ENCODE measurements at places on chromosomes 7 and 10. TPM values are rescaled to one million over a fixed set of nuclear protein-coding genes. Genes with fewer than 3 reads are reported as not detected.

GRCh38 chr7:140033036-140033435 is 29.7 kb downstream of the PARP12 start:
- no peaks in the 10 kb centered on the region for H3K27me3 ChIP-seq
- peaks cover 8% of the 10 kb centered on the region for H3K36me3 ChIP-seq
- no peak overlapping the region for H3K4me3 ChIP-seq
- H3K27ac ChIP-seq: no peak overlapping the region
- DNase-seq: no peak

DNA sequence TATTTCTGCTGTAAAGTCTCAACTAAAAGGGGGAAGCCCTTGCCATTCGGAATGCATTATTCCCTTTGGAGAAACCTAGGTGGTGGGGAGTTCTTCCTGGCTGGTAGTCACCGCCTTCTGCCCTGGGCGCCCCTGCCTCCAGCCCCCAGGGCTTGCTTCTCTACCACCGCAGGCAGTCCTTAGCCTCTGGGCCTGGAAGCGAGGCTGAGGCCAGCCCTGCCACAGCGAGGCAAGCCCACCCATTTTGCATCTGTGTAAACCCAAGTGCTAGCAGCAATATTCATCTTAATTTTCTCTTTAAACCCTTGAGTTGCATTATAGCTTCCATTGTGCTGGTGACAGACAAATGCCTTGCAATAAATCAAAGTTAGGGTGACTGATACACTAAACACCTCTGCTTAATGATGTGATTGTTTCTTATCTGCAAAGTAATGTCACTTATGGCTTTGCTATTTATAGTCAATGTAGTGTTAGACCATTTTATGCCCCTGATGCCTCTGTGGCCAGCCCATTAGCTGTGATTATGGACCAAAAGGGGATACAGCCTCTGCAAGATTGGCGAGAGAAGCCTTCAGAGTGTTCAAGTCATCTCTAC is 26.2 kb upstream of the MGMT start:
- H3K4me1 ChIP-seq: no peaks in the 10 kb centered on the region
- no peak for DNase-seq
- H3K27me3 ChIP-seq: no peaks in the 10 kb centered on the region
- no peak overlapping the region for H3K27ac ChIP-seq
- no peaks in the 10 kb centered on the region for H3K36me3 ChIP-seq

GRCh38 chr7:155268211-155268610 is 29.5 kb upstream of the INSIG1 start:
- DNase-seq: no peak
- peaks cover 2% of the 10 kb centered on the region for H3K27me3 ChIP-seq
- H3K4me3 ChIP-seq: no peak overlapping the region
- no peak overlapping the region for H3K27ac ChIP-seq
- no peaks in the 10 kb centered on the region for H3K36me3 ChIP-seq

GRCh38 chr7:31899356-31899927 is 170.8 kb downstream of the PDE1C start:
- peaks cover 6% of the 10 kb centered on the region for H3K4me1 ChIP-seq
- no peaks in the 10 kb centered on the region for H3K27me3 ChIP-seq

- no peaks in the 10 kb centered on the region for H3K27me3 ChIP-seq
- no peak overlapping the region for H3K4me3 ChIP-seq
- no peaks in the 10 kb centered on the region for H3K36me3 ChIP-seq
Observed at GRCh38 chr7:103905997-103906396, 83.5 kb downstream of the RELN start.

GRCh38 chr7:123143252-123144006 is 56.3 kb downstream of the SLC13A1 start:
- no peaks in the 10 kb centered on the region for H3K4me1 ChIP-seq
- H3K36me3 ChIP-seq: no peaks in the 10 kb centered on the region
- H3K27ac ChIP-seq: no peak overlapping the region
- H3K27me3 ChIP-seq: no peaks in the 10 kb centered on the region
- no peak for DNase-seq
- no peak overlapping the region for H3K4me3 ChIP-seq

Gene FBXL13
- 0.16 TPM for total RNA-seq

Gene FRMD4A
- 65.5 TPM for total RNA-seq

DNA sequence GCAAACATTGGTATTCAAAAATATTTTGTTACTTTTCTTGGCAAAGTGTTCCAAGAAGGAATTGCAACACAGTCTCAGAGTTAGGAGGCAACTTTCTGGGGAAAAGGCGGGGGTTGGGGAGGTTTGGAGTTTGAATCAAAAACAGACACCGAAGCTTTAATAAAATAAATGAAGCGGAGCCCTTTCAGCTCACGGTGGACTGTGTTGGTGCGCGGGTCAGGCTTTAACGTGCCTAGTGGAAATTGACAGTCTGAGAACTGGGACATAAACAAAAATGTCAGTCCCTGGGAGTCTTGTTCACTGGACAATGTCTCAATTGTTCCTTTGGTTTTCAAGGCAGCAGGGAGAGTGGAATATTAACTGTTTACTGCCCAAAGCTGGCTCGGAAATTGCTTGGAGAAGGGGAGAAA is 109.3 kb downstream of the TCF7L2 start:
- no peaks in the 10 kb centered on the region for H3K36me3 ChIP-seq

- no peaks in the 10 kb centered on the region for H3K27me3 ChIP-seq
- H3K4me3 ChIP-seq: no peak overlapping the region
- no peaks in the 10 kb centered on the region for H3K36me3 ChIP-seq
- no peak for DNase-seq
- H3K27ac ChIP-seq: no peak overlapping the region
Observed at GRCh38 chr10:113222207-113222606, 272.2 kb downstream of the TCF7L2 start.

- H3K36me3 ChIP-seq: peaks cover 27% of the 10 kb centered on the region
- DNase-seq: no peak
- no peak overlapping the region for H3K4me3 ChIP-seq
- no peak overlapping the region for H3K27ac ChIP-seq
- no peaks in the 10 kb centered on the region for H3K4me1 ChIP-seq
Observed at GRCh38 chr7:30625283-30625682, 30.6 kb downstream of the GARS1 start.

- no peak overlapping the region for H3K4me3 ChIP-seq
- DNase-seq: no peak
- H3K27me3 ChIP-seq: no peaks in the 10 kb centered on the region
- H3K36me3 ChIP-seq: no peaks in the 10 kb centered on the region
- no peaks in the 10 kb centered on the region for H3K4me1 ChIP-seq
Observed at GRCh38 chr7:24057243-24057642, 226.7 kb upstream of the NPY start.

DNA sequence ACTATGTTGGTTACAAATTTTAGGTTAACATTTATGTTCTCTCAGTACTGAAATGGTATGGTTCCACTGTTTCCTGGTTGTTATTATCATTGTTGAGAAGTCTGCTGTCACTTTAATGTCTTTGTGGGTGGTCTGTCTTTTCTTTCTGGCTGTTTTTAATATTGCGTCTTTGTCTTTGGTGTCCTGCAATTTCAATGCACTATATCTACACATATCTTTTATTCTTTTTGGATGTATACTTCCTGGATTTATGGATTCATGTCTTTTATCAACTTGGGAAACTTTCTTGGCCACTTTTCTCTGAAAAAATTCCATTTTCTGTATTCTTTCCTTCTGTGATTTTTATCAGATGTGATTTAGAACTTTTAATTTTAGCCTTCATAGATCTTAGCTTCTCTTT is 250.2 kb downstream of the BUB3 start:
- H3K4me3 ChIP-seq: no peak overlapping the region
- peaks cover 43% of the 10 kb centered on the region for H3K4me1 ChIP-seq
- no peaks in the 10 kb centered on the region for H3K27me3 ChIP-seq
- no peak overlapping the region for H3K27ac ChIP-seq
- H3K36me3 ChIP-seq: no peaks in the 10 kb centered on the region

Gene TMEM225B
- 0.26 TPM for total RNA-seq

DNA sequence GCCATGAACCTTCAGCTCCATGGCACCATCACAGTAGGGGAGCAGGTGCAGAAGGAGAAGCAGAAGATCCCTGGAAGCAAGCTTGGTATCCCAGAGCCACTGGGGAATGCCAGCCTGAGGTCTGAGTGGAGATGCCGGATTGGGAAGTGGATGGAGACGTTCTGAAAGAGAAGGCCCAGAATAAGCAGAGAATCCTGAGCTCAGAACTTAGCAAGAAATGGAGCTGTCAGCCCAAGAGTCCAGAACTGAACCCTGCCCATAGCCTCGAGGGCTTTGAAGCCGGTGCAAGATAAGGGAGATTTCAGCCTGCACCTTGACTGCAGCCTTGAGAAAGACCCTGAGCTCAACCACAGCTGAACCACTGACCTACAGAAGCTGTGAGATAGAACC is 13.9 kb upstream of the GDF10 start:
- no peak overlapping the region for H3K27ac ChIP-seq
- no peaks in the 10 kb centered on the region for H3K36me3 ChIP-seq
- H3K4me1 ChIP-seq: no peaks in the 10 kb centered on the region
- DNase-seq: no peak
- no peak overlapping the region for H3K4me3 ChIP-seq

Gene CDH23
- total RNA-seq: 0.16 TPM

Gene PIP
- total RNA-seq: not detected

Gene CCL26
- not detected for total RNA-seq

DNA sequence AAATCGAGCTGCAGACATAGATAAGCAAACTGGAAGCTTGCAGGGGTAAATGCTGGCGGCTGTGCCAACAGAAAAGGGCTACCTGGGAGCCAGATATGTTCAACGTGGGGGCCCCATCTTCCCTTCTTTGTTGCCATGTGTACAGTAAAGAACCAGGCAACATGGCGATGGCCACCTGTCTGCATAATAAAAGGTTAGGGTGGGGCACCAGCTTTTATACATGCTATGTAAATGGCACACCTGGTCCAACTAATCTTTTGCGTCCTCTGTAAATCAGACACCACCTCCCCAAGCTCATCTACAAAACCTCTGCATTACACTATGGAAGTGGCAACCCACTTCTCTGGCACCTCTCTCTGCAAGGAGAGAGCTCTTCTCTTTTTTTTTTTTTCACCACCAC is 13.9 kb downstream of the BUD31 start:
- no peak overlapping the region for H3K27ac ChIP-seq
- H3K4me1 ChIP-seq: no peaks in the 10 kb centered on the region
- H3K4me3 ChIP-seq: no peak overlapping the region

GRCh38 chr10:98382691-98383101 is 32.3 kb downstream of the PYROXD2 start:
- no peaks in the 10 kb centered on the region for H3K36me3 ChIP-seq
- H3K4me3 ChIP-seq: no peak overlapping the region
- H3K27me3 ChIP-seq: no peaks in the 10 kb centered on the region

- DNase-seq: no peak
- H3K27me3 ChIP-seq: no peaks in the 10 kb centered on the region
- H3K36me3 ChIP-seq: no peaks in the 10 kb centered on the region
- H3K4me1 ChIP-seq: peaks cover 6% of the 10 kb centered on the region
Observed at GRCh38 chr7:143889068-143889467, 12.9 kb downstream of the TCAF1 start.

Gene ASNS
- total RNA-seq: 64.5 TPM

DNA sequence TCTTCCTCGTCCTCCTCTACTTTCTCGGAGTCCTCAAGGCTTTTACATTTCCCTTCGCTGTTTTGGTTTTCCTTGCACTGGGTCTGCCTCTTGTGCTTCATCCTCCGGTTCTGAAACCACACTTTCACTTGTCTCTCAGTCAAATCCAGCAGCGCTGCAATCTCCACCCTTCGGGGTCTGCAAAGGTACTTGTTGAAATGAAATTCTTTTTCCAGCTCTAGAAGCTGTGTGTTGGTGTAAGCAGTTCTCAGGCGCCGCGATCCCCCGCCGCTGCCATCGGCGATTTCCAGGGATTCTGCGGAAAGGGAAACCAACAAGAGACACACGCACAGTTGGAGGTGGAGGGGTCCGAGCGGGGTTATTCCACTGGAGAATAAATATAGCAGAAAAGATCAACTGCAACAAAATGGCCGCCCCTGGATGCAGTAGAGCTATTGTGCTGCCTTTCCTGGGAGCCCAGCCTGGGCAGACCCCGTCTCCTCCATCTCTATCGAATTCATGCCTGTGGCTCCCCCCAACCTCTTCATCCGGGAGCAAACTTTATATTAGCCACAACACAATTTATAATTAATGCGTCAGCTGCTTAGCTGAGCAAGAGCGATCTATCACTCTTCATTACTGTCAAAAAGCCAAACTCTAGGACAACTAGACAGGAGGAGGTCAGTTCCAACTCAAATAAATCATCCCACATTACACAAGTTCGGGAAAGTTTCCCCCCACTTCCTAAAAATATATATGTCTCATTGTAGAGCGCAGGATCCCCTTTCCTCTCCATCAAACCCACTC is 1.1 kb downstream of the HOXA2 start:
- H3K4me3 ChIP-seq: no peak overlapping the region
- H3K36me3 ChIP-seq: no peaks in the 10 kb centered on the region
- no peak for DNase-seq
- peaks cover 6% of the 10 kb centered on the region for H3K4me1 ChIP-seq

- DNase-seq: no peak
- no peak overlapping the region for H3K27ac ChIP-seq
- H3K36me3 ChIP-seq: no peaks in the 10 kb centered on the region
- no peak overlapping the region for H3K4me3 ChIP-seq
Observed at GRCh38 chr7:84914598-84914997, 272.3 kb downstream of the SEMA3D start.

GRCh38 chr7:104927055-104927454 is 87.0 kb upstream of the KMT2E start:
- no peaks in the 10 kb centered on the region for H3K36me3 ChIP-seq
- DNase-seq: no peak
- no peak overlapping the region for H3K4me3 ChIP-seq
- H3K4me1 ChIP-seq: peaks cover 2% of the 10 kb centered on the region
- no peak overlapping the region for H3K27ac ChIP-seq
- no peaks in the 10 kb centered on the region for H3K27me3 ChIP-seq

Gene MBL2
- not detected for total RNA-seq

Gene TRIL
- total RNA-seq: not detected

DNA sequence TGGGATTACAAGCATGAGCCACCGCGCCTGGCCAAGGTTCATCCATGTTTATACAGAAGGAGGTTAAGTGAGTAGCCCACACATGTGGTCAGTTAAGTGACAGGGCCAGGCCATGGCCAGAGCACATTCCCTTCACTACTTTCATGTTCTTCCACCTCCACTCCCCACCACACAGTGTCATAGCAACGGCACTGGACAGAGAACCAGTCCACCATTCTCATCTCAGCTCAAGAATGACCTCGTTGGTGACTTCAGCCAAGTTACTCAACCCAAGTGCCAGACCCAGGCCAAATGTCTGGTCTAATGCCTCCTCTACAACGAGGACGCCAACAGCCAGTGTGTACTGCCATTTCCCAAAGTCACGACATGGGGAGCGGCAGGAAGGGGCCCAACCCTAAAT is 62.4 kb downstream of the INHBA start:
- no peaks in the 10 kb centered on the region for H3K36me3 ChIP-seq
- no peak overlapping the region for H3K27ac ChIP-seq
- no peaks in the 10 kb centered on the region for H3K27me3 ChIP-seq
- no peak for DNase-seq

Gene NEUROD6
- total RNA-seq: not detected

All from GM12878 (cell line).